Omental fat pad (tissue), 4 donors: ENCODE measurements at places on chromosomes 2 and 18. TPM values are rescaled to one million over a fixed set of nuclear protein-coding genes. Genes with fewer than 3 reads are reported as not detected.

GRCh38 chr2:29459445-29460179 is 344.4 kb downstream of the CLIP4 start:
- DNase-seq: no peak

DNA sequence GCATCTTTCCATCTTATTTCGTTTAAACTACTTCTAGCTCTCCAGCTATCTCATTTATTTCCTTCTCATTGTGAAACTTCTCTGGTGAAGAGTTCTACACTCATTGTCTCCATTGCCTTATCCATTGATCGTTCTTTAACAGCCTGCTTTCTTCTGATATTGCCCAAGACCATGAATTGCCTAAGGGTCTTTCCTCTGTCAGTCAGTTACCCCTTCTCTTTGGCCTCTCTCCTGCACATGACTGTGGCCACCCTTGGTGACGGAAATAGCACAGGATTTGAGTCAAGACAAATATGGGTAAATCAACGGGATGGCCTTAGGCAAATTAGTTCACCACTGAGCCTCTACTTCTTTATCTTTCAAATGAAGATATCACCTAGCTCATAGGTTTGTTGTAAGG is 26.6 kb downstream of the NHEJ1 start:
- no peak for DNase-seq

- no peak for DNase-seq
Measured at GRCh38 chr2:231937057-231937456, 10.9 kb upstream of the NPPC start.

DNA sequence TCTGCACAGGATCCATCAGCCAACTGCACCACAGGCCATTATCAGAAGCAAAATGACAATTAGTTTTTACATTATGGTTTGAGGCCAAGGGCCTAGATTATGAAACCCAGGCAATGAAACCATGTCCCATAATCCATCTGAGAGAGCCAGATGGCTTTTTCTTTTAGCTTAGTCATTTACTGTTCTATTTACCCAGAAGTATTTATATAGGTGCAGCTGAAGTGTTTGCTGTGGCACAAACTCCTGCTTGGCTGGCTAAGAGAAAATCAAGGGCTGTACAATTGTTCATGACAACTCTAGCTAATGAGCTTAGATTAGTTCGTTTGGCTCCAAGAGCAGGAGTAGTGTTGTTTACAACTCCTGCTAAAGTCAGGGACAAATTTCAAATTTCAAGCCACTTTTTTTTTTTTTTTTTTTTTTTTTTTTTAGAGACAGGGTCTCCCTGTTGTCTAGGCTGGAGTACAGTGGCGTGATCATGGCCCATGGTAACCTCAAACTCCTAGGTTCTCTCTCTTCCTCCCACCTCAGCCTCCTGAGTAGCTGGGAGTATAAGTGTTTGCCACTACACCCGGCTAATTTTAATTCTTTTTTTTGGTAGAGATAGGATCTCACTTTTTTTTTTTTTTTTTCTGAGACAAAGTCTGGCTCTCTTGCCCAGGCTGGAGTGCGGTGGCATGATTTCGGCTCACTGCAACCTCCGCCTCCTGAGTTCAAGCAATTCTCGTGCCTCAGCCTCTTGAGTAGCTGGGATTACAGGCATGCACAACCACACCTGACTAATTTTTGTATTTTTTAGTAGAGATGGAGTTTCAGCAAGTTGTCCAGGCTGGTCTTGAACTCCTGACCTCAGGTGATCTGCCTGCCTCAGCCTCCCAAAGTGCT is 18.4 kb upstream of the REV1 start:
- DNase-seq: no peak

Gene MARCHF4
- total RNA-seq: not detected

Gene PDE1A
- total RNA-seq: 28.2 TPM

Gene SNED1
- 24.3 TPM for total RNA-seq

Gene CYP27A1
- 39.5 TPM for total RNA-seq

Gene C2orf80
- total RNA-seq: not detected

Gene TMEM247
- total RNA-seq: not detected

Gene XIRP2
- not detected for total RNA-seq

Gene TXNDC2
- total RNA-seq: 0.24 TPM
